ENCODE measurements at places on chromosomes 1 and 21.

DNA sequence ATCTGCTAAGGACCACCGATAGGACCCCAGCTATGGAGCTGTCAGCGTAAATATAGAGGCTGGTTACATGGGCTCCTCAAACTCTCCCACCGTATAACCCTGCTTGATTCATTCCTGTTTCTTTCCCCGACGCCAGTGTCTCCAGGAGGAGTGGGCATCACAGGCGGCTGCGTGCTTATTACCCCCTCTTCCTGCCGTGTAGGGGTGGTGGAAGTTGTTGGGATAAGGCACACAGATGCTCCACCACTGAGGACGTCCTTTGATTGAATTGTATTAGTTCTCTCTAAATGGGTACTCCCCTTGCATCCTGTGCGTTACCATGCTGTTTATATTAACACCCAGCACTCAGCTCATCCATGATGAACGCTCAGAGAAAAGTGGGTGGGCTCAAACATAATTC, 104.6 kb downstream of the ZBTB18 start:
- no peak for DNase-seq

DNA sequence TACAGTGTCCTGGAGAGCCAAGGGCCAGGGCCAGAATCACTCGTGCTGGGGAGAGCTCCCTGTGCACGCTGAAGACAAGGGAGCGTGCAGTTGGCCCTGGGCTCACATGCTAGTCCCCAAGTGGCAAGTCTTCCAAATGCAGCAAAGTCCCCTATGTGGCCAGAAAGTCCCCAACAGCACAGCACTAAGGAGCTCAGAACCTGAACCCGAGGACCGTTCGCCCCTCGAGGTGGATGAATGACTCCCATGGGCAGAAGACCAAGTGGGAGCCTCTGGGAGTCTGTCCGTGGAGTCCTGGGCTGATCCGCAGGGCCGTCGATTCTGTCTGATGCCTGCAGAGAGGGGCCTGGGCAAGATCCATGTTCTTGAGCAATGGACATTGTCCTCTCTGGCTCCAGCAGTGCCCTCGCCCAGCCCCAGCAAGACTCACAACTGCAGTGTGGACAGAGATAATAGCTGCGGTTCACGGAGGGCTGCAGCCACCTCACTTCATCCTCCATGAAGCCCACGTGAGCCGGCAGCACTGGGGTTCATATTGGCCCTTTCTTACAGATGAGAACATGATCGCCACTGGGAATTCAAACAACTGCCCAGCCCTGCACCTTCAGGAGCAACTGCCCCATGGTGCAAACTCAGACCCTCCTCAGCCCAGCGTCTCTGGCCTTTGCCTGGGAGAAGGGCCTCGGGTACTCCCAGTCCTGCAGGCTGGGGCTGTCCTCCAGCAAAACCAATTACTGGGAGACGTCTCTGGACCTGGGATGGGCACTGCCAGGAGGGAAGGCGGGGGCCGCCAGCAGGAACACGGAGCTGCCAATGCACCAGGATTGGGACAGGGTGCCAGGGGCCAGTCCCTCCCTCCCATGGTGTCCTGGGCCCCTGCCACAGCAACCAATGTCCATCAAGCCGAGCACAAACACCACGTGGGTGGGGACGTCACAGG, 243.7 kb downstream of the NPHP4 start:
- no peak for DNase-seq

- DNase-seq: no peak
These were observed 66.2 kb downstream of the GLIS1 start for GRCh38 chr1:53672785-53673184.

DNA sequence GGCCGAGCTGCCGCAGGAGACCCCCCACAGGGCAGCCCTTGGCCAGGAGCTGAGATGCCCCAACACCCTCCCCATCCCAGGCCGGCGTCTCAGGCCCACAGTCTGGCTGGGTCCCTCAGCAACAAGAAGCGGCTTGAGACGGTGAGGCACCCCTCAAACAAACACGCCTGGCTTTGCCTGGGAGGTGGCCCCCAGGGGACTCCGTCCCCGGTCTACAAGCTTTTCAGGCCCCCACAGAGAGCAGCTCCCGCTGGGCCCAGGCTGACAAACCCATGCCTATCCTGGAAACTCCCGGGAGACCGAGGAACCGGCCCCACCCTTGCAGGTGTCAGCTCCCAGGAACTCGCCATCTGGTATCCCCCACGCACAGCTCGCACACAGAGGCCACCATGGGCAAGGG, 67.0 kb downstream of the ARHGEF16 start:
- no peak for DNase-seq

GRCh38 chr1:166988974-166989515, at the start of gene MAEL:
TSS of gene MAEL (plus strand) at chr1:166989280. CDS start at chr1:166989353, 73 bp downstream.
- DNase-seq: no peak

DNA sequence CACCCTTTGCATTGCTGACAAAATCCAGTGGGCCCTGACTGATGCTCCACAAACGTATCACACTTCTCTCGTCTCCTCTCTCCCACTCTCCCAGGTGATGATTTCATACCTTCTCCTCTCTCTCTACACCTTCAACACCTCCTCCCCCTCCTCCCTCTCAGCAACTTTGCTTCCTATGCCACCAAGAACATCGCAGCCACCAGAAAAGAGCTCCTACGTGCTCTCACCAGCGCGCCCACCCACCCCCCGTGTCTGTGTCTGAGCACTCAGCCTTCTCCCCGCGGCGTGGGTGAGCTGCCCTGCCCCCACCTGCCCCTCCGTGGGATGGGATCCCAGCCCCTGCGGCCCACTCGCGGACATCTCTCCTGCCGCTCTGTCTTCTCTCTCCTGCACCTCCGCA, 55.1 kb upstream of the COX20 start:
- DNase-seq: no peak

GRCh38 chr1:193181536-193181935, 4.9 kb downstream of the B3GALT2 start:
- DNase-seq: no peak

DNA sequence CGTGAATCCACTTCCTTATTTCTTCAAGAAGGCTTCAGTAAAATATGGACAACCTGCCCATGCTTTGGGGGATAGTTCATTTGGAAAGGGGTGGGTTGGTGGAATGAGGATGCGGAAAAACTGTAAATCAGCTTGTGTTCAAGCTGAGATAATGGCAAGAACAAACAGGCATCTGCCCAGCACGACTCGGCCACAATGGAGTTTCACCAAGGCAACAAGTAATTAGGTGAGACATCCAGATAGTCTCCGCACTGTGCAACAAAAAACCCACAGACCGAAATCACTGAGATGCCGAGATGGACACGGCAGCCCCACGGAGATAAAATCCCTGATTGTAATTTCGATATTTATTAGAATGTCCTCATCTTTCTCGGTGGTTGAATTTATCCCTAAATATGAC, 455.2 kb downstream of the AJAP1 start:
- DNase-seq: no peak

GRCh38 chr1:60169206-60169605, 95.6 kb upstream of the C1orf87 start:
- DNase-seq: no peak

- no peak for DNase-seq
These were observed 28.6 kb upstream of the C1orf185 start for GRCh38 chr1:51073456-51073855.

DNA sequence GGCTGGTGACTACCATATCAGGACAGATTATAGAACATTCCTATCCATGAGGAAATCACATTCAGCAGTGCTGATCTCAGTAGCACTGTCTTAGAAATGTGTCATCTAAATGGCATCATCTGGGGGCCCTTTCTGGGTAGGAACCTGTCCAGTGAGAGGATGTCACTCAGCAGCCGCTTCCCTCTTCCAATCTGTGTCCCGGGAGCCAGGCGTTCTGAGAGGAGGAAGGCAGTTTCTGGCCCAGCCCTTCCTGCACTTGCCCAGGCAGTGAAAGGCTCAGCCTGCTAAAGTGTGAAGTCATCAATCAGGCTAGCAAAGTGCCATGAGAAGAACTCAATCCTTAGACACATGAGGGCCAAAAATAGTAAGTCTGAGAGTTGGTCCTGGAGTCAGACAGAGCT, 25.6 kb downstream of the RAB4A start:
- no peak for DNase-seq
